ENCODE measurements at places on chromosomes 2 and 18.

DNA sequence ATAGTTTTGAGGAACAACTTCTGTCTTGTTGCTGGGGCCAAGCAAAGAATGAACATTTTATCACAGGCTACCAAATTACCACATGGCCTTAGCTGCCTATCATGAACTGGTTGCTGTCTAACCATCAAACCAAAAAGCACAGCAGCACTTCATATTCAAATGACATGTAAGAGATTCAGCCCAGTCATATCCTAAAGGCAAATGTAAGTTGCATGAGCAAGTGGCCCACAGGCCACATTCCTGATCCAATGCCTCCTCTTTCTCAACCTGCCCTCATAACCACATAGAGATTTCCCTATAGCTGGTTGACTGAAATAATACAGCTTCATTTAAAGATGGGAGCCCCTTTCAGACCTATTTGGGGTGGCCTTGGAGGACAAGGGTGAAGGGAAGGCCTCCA, 572.3 kb downstream of the IRS1 start:
- no peak for DNase-seq

DNA sequence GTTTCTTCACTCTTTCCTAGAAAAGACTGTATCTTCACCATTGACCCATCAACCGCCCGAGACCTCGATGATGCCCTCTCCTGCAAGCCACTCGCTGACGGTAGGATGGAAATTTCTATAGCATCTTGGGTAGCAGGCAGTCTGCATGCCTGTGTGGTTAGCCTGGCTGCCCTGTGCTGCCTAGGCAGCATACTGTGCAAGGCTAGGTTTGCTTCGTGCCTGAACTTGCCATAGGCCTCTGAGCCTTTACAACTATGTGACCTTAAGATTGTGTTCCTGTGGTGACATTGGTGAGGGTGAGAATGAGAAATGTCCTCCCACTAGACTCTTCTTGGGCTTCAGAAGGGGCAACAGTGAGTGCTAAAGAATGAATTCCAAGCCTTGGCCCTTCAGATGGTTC, 168.2 kb upstream of the ALPP start:
- DNase-seq = no peak

DNA sequence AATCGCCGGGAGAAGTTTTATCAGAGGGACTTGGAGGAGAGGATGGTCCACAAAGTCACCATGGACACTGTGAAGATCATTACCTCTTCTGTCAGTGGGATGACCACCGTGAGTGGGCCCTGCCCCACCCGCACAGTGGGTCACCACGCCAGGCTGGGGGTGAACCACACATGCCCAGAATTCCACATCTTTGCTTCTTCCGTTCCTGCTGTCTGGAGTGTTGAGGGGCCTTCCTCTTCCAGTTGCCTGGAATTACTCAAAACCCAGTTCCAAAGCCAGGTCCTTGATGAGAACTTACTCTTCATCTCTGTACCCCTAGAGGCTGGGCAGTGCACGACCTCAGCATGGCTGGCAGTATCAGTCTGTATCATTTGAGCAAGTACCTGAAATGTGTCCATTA, 22.1 kb downstream of the MROH2A start:
- DNase-seq = no peak

GRCh38 chr2:219441451-219442255, 7.0 kb downstream of the SPEG start:
- no peak for DNase-seq

GRCh38 chr2:130896813-130897212, 60.1 kb downstream of the ARHGEF4 start:
- DNase-seq = no peak

- DNase-seq = peak; percentile 99
Measured at GRCh38 chr2:64751286-64752260, 97.9 kb upstream of the SERTAD2 start.

DNA sequence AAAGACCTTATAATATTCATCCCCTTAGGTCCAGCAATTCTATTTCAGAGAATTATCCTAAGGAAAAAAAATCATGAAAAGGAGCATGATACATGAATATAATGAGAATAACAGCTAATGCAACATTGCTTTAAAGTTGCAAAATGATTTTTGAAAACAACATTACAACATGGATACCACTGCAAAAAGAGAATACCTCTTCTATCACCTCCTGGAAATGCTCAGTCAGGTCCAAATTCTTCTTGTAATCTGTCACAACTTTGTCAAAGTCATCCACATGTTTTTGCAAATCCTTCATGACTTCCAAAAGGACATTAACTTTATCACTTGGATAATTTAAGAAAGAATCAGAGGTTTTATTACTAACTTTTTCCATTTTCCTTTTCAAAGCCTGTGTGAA, 47.9 kb upstream of the TTN start:
- no peak for DNase-seq

- DNase-seq = no peak
Measured at GRCh38 chr2:175256806-175257585, 75.5 kb upstream of the ATP5MC3 start.

DNA sequence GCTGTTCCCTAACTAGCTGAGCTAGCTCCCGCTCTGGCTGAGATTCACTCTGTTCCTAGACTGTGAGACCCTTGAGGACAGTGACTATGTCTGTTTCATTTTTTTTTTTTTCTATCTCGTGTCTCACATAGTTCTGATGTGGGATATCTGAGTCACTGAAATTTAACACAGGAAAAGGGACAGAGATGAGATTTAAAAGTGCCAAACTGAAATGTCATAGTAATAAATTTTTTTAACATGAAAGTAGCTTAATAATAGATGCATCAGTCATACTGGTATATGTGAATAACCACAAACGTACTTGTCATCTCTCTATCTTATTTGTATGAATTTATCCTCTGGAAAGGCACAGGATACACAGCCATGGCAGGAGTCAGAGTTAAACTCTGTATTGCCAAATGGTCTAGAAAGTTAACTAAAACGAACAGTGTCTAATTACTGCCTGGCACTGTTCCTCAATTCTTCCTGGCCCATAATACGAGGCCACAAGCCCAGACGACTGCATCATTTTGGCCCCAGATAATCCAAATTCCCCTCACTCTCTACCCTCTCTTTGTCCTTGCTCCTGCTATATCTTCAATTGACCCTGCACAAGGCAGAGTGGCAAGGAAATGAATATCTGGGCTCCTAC, 87.5 kb downstream of the SATB2 start:
- DNase-seq = peak; percentile 31

- DNase-seq = no peak
Measured at GRCh38 chr2:96099861-96100798, 16.2 kb downstream of the ADRA2B start.

DNA sequence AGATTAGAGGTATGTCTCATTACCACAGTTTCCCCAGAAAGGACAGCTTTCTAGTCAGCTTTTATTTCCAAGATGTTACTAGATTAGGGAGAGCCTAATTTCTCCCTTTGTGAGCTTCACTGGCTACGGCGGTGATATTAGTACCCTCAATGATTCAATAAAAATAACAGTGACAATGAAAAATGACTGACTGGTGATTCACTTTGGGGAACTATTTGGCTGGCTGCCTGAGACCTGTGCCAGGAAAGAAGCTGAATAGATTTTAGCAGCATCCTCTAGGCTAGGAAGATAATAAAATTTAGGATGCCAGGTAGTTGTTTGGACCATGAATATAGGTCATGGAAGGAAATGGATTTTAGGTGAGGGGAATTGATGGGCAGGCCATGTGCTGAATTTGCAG, 178.7 kb downstream of the FMNL2 start:
- DNase-seq = peak; percentile 54

GRCh38 chr18:58988600-58988999, 123.9 kb downstream of the ZNF532 start:
- DNase-seq = no peak

- no peak for DNase-seq
Measured at GRCh38 chr18:58792086-58792485, 72.6 kb upstream of the ZNF532 start.

DNA sequence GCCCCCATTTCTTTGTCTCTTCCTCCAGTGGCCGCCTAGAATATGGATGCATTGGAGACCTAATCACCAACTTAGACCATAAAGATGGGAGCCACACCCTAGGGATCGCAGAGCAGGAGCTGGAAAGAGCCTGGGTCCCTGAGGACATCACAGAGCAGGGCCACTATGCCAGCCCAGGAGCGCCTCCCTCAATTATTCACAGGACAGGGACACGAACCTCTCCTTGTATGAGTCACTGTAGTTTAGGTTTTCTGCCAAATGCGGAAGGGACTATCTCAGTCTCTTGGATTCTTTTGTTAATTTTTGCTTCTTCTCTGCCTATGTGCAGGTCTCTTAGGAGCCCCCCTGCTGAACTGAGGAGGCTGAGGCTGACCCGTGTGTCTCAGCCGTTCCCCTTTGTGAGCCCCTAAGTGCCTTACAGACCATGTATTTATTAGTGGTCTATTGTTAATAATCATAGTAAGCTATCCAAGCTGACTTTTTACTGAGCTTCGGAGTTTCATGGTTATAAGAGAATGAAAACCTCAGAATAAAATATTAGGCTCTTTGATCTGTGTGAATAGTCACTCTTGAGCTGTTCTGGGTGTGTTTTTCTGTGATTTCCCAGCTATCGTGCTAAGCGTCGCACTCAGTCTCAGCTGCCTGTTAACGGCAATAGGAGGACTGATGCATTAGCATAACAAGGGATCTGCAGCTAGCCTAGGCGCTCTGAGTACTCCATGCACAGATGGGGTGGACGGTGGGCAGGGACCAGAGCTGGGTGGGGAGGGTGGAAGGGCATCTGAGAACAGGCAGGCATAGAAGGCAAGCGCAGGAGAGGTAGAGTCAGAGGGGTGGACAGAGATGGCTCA, 12.7 kb upstream of the PTPN4 start:
- no peak for DNase-seq

GRCh38 chr18:11868230-11868629, 17.0 kb downstream of the CHMP1B start:
- DNase-seq = no peak

- DNase-seq = no peak
Measured at GRCh38 chr2:151182899-151183809, 78.5 kb downstream of the RBM43 start.

DNA sequence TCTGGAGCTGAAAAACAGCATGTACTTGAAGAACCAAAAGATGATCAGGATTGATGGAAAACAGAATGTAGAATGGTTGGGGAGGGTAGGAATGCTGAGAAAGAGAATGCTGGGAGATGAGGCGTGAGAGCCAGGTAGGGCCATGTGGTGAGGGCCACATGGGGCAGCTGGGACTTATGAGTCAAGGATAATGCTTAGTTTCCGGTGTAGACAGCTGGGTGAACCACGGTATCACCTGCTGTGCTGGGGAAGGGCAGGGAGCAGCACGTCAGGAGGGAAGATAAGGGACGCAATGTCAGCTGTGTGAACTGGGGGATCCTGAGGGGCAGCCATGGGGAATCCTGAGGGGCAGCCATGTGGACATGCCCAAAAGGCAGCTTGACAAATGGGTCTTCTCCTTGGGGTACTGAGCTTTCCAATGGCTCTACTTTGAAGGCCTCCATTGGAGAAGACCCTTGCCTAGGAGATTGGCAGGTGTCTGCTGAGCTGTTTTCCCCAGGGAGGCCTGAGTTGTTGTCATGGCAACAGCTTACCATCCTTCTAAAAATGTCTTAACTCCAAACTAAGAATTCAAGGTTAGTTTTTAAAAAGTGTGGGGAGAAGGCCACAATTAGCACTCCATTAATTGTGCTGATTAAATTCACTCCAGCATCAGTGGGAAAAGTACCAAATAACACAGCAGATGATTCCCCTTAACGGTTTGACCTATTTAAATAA, 51.1 kb downstream of the MTHFD2 start:
- DNase-seq = no peak

DNA sequence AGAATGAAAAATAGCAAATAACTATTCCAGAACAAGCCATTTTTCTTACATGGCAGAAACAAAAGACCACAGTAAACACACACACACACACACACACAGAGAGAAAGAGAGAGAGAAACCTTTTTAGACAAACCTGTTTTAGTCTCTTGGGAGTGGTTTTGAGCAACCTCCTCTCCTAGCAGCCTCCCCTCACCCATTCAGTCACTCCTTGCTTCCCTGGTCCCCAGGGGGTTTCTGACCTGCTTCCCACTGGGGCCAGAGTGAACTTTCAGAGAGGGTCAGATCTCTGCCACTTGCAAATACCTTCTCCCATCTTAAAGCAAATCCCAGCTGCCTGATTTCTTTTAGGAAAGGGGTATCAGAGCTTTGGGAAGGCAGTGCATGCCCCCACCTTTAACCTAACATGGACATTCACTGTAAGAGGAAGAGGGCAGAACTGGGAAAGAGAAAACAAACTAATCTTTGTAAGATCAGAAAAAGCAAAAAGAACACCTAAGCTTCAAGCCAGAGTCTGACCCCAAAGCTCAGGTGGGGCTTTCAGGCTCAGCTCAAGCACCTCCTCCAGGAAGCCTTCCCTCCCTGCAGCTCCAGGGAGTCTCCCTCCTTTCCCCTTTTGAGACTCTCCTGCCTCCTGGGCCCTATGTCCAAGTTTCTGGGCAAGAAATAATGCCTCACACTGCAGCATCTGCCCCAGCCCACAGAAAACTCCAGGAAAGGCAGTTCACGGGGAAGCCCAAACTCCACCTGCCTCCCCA, 2.7 kb downstream of the SDC1 start:
- no peak for DNase-seq

- peak; percentile 87 for DNase-seq
Measured at GRCh38 chr2:30239308-30239985, 8.1 kb downstream of the LBH start.

DNA sequence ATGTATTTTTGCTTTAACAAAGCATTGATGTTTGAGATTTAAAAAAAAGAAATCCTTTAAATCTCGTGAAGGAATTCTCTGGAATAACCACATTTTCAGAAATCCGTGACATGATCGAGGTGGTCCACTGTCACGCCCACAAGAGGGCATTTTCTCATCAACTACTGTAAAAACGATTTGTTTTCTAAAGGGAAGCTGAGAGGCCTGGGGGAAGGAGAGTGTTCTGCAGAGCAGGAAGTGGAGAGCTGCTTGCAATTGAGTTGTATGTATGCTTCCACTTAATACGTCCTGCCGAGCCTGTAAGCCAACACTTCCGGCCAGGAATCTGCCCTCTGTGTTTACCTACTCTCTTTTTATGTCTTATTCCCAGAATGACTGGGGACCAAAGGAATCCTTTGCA, 19.4 kb downstream of the KLHL29 start:
- no peak for DNase-seq

- no peak for DNase-seq
Measured at GRCh38 chr18:24552218-24552617, 91.8 kb downstream of the HRH4 start.

- no peak for DNase-seq
Measured at GRCh38 chr2:54665436-54665856, 58.0 kb upstream of the EML6 start.

DNA sequence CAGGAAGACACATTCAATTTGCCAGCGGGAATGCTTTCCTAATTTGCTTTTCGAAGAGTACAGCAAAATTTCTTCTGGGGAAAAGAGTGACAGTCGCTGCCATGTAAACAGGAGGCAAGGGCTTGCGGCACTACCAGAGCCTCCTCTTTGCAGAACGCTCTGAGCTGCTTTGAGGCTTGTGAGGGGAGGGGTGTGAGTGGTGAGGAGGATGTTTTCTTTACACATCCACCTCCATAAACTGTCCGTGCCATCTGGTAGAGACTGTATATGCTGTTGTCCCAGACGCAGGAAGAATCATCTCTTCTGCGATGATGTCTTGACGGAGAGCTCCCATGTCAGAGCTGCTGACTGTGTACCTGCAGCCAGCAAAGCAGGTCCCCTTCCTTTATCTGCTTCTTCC, 138.0 kb downstream of the SOCS6 start:
- DNase-seq = no peak

- DNase-seq = no peak
Measured at GRCh38 chr18:13386891-13387801, 168.6 kb downstream of the LDLRAD4 start.
